CD4-positive, alpha-beta T cell treated with Interleukin-15 for 4 hours (primary cell): ENCODE measurements at places on chromosomes 2 and 18.

DNA sequence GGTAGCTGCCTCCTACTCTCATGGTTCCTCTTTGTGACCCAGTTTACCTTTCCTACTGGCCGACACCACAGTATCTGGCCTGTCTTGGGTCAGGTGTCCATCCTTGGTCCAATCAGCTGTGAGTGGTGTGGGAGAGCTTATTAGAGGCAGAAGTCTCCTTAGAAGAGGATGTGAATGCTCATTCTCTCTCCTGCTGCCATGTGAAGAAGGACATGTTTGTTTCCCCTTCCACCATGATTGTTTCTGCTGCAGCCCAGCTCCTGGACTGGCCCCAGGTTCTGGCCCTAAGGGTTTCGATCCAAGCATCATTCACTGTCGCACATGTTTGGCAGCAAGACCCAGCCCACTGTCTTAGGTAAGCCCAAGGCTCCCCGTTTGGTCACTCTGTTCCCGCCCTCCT is 55.3 kb upstream of the TGIF1 start:
- DNase-seq, result no peak

DNA sequence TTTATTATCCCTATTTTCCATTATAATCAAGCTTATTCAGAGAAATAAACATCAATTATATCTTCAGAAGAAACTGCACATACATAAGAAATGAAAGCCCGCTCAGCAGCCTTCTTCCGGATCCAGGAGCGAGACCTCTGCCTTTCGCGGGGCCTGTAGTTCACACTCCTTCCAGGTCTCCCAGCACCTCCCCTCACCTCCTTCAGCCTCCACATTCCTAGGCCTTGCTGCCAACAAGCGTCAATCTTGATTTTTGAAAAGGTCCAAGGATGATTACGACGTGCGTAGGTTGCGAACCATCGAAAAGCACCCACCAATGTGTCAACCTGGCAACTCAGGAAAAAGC is 355 bp upstream of the KIDINS220 start:
- no peak for DNase-seq

- no peak for DNase-seq
These were observed 1113.1 kb upstream of the NRXN1 start for GRCh38 chr2:52145005-52145404.

DNA sequence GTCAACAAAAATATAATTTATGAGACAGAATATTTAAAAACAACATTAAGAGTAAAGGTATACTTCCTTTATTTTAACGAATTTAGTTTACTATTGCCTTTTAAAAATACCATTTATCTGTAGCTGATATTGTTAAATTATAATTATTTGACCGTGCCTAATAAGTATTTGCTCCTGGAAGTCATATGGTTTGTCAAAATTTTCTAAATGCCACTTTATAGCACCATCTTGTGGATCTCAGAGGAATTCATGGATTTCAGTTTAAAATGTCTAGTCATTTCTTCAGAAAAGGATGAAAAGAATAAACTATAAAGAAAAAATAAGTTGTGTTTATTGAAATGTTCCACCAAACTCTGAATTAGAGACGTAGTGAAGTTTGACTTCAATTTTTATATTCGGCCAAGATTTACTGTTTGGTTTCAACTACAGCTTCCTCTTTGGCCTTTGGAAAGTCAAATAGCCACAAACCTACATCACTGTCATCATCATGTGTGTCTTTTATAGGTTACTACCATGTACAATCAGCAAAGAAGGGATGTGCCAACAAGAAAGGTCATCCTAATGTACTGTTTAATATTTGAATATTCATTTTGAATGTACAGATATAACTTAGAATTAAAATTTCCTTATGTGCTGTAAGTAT is 10.3 kb upstream of the FTCDNL1 start:
- DNase-seq, result peak; percentile 3

DNA sequence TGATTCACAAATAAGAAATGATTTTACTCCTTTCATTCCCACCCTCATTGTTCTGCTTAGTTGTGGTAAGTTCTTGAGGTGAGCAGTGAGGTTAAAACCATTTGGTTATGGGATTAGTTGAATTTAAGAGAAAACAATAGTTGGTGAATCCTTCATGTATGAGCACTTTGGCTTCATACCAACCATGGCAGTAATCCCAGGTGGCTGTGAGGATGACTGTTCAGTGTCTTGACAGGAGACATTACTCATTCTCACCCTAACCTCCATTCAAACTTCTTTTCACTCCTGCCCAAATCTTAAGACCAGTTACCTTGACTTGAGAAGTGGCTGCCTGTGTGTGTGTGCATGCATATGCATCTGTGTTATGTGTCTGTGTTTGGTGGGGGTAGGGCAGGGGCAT is 143.1 kb downstream of the SETBP1 start:
- DNase-seq, result no peak

GRCh38 chr2:37631698-37632097 is 39.7 kb downstream of the CDC42EP3 start:
- DNase-seq, result no peak

DNA sequence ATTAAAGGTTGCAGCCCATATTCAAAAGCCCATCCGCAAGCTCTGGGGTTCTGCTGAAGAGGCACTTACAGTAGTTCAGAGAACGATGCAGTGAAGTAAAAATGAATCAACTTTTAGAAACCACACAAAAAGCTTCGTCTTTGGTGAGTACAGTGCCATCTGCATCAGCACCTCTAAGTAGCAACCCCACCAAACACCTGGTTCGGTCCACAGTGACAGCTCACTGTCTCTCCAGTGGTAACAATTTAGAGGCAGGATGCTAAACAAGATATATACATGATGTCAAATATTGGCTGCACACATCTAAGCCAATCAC is 275.4 kb upstream of the TCF4 start:
- DNase-seq, result no peak

DNA sequence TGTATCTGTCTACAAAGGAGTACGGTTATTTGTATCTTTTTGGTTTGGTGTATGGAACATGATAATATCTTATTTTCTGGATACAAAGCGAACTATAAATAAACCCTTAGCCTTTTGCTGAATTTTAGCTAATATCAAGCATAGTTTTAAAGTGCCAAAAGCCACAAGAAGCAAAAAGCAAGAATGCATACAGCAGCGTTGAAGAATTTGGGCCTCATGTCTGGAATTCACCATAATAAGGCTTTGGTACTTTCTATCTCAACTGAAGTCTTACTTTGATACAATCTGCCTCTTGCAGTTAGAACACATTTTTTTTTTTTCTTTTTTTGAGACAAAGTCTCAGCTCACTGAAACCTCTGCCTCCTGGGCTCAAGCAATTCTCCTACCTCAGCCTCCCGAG is 151.5 kb downstream of the ERBB4 start:
- no peak for DNase-seq

DNA sequence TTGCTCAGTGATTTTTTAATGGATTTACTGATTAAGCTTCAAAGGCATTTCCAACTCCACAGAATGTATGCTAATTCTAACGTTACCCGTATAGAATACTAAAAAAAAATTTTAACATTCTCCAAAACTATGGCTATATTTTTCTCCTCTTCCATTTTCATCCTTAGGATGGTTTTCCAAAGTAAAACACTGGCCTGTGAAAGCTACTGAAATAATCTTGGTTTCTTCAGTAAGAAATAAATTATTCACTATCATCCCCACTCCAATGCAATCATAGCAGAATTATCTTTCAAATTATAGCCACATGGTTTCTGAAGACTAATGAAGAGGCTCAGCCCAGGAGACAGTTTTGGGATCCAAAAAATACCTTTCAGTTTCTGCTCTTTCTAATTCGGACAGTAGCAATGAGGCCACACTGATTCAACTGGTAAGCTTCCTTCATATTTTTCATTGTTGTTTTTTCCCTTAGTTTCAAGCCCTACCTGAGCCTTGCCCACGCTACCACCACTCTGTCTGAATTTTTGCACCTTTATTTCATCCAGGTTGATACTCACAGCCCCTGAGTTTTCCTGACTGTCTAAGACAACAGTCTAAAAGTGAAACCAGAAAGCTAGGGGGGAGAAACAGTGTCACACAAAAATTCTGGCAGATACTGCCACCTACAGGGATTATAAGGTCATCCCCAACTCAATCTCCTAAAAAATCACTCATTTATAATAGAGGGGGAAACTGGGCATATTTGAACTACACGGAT is 887.9 kb downstream of the NRXN1 start:
- no peak for DNase-seq

- no peak for DNase-seq
These were observed 73.3 kb downstream of the SH3BP4 start for GRCh38 chr2:235024931-235025773.

- DNase-seq, result no peak
These were observed 2.3 kb downstream of the ZC3H6 start for GRCh38 chr2:112277596-112278220.

DNA sequence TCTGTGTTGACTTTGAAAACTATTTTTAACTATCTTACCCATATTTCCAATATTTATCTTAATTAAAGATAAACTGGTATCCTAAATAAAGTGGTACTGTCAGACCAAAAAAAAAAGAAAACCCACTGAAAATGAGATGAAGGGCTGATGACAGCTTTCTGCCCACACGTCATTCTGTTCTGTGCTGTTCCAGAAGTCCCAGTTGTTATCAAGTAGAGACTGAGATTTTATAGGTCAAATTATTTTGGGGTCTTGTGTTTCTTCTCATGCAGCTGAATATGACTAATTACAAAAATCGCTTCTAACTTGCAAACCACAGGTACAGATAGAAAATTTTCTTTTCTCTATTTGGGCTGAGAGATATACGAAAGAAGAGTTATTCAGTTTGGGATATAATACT is 48.7 kb upstream of the KLF7 start:
- no peak for DNase-seq

- DNase-seq, result no peak
These were observed 45.1 kb downstream of the PROC start for GRCh38 chr2:127463155-127463991.

DNA sequence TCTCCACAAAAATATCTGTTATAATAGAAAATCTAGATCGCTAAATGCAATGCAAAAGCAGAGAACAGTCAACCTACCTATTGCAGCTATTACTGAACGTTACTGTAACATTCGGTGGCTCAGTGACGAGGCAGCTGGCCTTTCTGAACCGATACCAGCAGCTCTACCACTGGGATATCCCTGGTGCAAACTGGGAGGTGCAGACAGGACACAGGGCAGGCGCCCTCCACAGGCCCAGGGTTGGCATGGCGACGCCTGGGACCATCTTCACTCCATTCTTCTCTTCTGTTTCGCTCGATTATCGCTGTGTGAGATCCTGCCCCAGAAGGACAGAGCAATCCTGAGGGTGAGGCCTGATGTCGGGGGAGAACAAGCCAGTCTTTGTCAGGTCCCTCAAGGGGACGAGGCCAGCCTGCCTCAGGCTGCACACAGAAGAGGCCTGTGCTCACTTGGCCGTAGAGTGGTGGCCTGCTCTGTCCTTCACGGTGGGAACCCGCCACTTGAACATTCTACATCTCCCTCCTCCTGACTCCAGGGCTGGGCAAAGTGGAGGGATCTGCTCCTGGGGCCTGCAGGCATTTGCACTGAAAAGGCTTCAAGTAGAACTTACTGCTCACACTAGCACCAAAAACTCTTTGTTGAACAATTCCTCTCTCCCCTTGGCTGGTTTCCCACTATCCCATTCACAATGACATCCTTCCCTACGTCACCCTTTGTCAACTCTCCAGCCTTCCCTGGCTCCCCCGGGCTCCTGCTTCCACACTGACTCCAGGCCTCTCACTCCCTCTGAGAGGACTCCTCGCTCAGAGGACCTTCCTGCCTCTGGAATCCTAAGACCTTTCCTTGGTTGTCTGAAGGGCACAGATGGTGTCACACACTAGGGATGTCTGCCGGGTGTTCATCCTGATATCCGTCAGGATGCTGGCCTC is 49.7 kb downstream of the CYRIA start:
- no peak for DNase-seq

- DNase-seq, result no peak
These were observed 13.5 kb upstream of the COLEC12 start for GRCh38 chr18:513826-514530.

DNA sequence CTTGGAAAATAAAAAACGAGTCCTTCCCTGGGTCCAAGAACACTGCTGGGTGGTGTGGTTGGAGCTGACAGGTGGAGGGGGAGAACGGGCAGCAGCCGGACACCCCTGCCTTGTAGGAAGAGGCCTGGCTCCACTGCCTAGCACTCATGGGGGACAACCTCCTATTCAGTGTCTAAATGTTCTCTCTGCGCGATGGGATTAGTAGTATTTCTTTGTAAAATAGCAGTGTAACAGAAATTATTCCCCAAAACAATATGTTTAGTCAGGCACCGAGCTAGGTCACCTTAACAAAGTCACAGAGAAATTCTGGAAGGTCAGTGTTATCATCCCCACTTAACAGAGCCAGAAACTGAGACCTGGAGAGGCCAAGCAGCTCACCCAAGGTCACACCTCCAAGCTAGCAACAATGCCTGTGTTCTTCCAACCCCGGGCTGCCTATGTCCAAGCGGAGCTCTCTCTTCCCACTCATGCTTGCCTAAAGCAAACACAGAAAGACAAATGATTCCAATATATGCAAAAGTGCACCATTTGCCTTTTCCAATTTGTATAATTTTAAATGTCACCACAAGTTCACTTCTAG is 68.0 kb downstream of the STEAP3 start:
- DNase-seq, result no peak

GRCh38 chr2:10413503-10413902 is 34.6 kb downstream of the ODC1 start:
- no peak for DNase-seq

- no peak for DNase-seq
These were observed 146.3 kb upstream of the CTAGE1 start for GRCh38 chr18:22564036-22564435.

DNA sequence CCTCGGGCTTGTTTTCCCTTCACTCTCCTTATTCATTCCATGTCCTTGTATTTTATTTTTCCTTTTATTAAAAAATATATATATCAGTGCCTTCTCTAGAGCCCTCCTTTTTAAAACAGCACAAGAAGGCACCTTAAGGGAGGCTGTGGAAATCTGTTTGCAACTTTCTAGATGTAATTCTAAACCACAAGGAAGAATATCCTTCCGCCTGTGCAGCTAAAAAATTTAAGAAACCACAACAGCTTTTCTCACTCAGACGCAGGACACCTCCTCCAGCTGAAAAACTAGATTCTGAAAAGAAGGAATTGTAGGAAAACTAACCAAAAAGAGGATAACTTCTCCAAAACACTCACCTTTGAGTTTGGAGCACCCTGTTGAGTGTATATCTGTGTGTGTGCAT is 142.2 kb downstream of the BCL11A start:
- DNase-seq, result no peak

DNA sequence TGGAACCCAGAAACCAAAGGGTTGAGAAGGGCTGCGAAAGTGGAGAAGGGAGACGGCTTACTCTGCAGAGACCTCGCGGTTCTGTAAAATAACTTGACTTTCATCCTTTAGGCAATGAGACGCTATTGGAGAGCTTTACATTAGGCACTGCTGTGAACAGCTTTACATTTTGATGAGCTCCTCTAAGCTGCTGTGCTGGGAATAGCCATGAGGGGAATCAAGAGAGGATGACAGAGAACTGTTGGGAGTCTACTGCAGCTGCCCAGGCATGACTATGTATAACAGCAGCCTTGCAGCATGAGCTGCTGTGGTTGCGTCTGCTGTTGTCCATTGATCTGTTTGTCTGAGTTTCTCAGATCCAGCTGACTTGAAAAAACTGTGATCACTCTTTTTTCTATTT is 310.8 kb upstream of the MAP2 start:
- no peak for DNase-seq
